ENCODE measurements at places on chromosomes 6 and 20.

DNA sequence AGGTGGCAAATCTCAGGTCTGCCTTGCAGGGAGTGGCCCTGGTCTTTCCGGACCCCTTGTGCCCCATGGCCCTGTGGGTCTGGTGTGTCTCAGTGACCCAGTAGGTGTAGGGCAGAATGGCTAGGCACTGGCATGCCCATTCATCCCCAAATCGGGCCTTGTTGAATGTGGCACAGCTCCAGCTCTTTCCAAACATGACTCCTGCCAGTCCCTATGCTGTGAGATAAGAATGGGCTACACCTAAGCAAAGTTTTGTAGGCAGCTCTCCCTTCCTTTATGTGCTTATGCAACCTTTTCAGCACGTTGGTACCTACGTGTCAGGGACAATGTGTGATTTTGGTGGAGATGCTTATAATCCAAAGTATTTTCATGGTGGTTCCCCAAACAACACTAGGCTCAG is 33.9 kb downstream of the FOXO3 start:
- no peak for DNase-seq

- DNase-seq, result no peak
These were observed 19.3 kb downstream of the SIRT5 start for GRCh38 chr6:13593720-13594119.

DNA sequence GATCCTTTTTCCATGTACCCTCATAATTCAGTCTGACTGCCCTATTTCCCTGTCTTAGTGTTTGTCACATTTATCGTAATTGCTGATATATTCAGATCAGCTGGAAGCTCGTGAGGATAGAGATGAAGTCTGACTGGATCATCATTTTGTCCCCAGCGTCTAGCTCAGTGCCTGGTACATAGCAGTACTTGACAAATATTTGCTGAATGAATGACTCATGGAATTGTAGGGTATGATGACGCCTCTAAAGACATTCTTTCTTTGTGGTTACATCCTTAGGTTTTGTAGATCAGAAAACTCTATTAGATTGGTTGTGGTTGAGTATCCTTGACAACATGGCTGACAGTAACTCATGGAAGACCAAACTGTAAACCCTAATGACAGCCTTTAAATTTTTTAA is 68.9 kb downstream of the MTHFD1L start:
- DNase-seq, result no peak

DNA sequence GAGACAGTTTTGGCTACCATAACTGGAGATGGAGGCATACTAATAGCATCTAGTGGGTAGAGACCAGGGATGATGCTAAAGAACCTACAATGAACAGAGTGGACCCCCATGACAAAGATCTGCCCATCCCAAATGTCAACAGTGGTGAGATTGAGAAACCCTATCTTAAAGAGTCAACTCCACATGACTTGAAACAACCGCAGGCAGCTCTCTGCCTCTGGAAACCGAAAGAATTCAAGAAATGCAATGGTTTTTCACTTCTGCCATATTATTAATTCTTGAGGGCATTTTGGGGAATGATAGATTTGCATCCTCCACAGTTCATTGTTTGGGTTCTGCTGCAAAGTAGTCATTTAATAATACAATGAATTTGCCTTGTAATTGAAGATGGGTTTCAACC is 463.4 kb downstream of the MAFB start:
- DNase-seq, result no peak

DNA sequence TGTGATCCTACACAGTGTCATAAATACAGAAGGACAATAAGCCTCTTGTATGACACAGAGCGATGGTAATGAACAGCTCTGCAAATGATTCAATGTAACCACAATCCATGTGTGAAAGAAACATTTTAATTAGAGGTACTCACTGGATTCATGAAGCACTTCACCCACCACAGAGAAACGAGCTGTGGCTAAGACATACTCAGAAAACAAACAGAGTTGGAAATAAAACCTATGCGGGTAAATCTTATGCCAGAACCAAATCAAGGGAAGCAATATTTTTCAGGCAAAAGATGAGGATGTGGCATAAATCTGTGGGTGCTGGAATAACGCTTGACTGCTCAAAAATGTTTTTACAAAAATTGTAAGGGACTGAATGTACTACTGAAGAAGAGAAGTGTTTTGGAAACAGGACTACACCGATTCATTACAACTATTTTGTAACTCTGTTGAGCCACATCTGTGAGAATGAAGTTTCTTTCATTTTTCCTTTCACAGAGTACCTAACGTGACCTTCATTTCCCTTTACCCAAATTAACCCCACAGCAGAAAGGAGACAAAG is 112.1 kb downstream of the WDR27 start:
- DNase-seq, result no peak

DNA sequence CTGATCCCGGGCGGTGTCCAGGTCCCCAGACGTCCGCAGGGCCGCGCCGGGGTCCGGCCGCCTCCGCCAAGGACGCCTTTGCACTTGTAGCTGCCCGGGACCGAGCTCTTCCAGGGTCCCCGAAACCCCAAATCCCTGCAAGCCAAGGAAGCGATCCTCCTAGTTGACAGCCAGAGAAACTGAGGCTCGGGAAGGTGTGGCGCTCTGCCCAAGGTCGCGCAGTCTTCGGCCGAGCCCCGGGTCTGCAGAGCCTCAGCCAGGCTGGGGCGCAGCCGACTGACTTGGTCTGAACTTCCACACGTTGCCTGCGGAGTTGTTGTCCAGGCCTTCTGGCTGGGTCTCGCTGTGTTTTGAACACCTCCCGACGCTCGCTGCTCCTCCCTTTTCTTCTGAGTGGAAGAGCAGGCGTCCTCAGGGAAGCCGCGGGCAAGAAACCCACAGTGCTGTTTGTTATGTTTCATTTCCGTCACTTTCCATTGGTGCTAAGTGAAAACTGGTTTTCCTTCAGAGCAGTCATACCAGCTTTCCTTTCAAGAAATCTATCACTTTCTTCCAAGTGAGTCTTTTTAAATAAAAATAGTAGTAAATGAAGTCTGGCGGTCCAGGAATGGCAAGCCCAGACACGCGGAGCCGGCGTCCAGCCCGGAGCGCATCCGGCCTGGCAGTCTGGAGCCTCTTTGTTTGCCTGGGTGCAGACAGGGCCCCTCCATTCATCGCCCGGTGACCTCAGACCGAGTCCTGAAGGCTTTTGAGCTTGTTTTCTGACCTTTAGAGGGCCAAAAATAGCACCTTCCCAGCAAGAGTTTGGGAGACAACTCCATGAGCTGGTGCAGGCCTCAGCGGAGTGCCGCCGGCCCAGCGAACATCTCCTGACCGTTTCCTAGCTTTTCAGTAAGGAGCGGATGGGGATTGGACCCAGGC is 698 bp downstream of the FAM210B start:
- no peak for DNase-seq

GRCh38 chr6:89258912-89259311 is 41.8 kb upstream of the GABRR1 start:
- DNase-seq, result no peak

All from stimulated activated CD4-positive, alpha-beta T cell treated with anti-CD3 and anti-CD28 coated beads, Interleukin-1b, Interleukin-23, amount 100 ng/mL, for 1 hour (primary cell).